Activated CD4-positive, alpha-beta T cell treated with anti-CD3 and anti-CD28 coated beads for 36 hours (primary cell): ENCODE measurements at places on chromosomes 7 and 10. TPM values are rescaled to one million over a fixed set of nuclear protein-coding genes. Genes with fewer than 3 reads are reported as not detected.

DNA sequence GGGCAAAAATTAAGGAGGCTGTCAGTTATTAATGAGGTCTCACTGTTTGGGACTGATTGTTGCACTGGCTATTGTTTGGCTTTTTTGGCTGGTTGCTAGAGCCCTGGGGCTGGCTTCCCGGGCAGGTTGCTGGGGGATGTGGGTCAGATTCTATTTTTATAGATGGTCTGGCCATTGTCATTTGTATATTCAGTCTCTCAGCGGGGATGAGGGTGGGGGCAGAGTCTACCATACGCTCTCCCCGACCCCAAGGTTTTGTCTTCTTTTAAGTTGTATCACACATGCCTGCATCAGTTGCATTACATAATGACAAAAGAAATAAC is 84.3 kb upstream of the GRB10 start:
- no peaks in the 10 kb centered on the region for H3K36me3 ChIP-seq
- no peak overlapping the region for H3K4me3 ChIP-seq
- H3K4me1 ChIP-seq = no peaks in the 10 kb centered on the region
- DNase-seq = no peak
- H3K27ac ChIP-seq = no peak overlapping the region

Gene THAP5
- total RNA-seq = 43.4 TPM

- no peak overlapping the region for H3K4me3 ChIP-seq
- H3K4me1 ChIP-seq = peaks cover 4% of the 10 kb centered on the region
- H3K27me3 ChIP-seq = no peaks in the 10 kb centered on the region
- no peak for DNase-seq
These were observed 15.8 kb downstream of the MMS19 start for GRCh38 chr10:97482381-97482780.

DNA sequence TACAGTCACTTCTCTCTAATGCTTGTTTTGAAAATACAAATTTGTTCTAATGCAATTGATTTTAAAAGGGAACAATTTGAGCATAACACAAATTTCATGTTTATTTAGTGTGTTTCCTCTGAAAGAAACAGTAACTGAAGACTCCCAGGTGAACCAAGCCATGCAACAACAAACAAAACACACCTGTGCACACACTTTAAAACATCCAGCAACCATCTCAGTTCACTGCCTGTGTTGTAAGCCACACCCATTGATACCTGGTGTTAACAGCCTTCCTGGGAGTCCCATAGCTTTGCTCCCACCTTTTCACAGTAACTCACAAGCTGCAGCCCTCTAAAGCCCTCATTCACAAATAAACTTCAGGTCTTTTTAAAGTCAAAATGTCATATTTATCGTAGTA is 89.3 kb downstream of the DOCK4 start:
- H3K27ac ChIP-seq = no peak overlapping the region
- no peaks in the 10 kb centered on the region for H3K4me1 ChIP-seq
- no peaks in the 10 kb centered on the region for H3K36me3 ChIP-seq
- no peak overlapping the region for H3K4me3 ChIP-seq

Gene CDK1
- 138 TPM for total RNA-seq

- no peak overlapping the region for H3K27ac ChIP-seq
- H3K36me3 ChIP-seq = no peaks in the 10 kb centered on the region
- no peak overlapping the region for H3K4me3 ChIP-seq
- DNase-seq = no peak
- H3K27me3 ChIP-seq = no peaks in the 10 kb centered on the region
These were observed 50.6 kb downstream of the NKX6-2 start for GRCh38 chr10:132735341-132735775.

DNA sequence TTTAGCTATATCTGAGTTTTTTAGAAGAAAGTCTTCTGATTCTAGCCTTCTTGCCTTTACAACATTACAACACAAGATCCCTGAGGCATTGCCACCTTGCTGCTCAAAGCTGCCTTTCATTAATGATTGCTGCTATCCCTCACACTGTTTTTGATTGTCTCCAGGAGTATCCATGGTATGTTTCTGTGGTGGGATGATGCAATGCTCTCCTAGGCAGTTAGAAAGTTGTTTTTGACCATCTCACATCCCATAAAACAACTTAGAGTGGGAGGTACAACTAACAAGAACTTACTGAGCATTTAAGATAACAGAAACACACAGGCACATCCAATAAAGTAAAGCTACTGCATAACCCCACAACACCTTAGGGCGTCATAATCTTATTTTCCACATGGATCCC is 1156.0 kb upstream of the LRRTM3 start:
- no peaks in the 10 kb centered on the region for H3K27me3 ChIP-seq
- DNase-seq = no peak
- no peaks in the 10 kb centered on the region for H3K36me3 ChIP-seq
- H3K4me3 ChIP-seq = no peak overlapping the region
- H3K27ac ChIP-seq = no peak overlapping the region
- H3K4me1 ChIP-seq = no peaks in the 10 kb centered on the region

Gene HMX2
- total RNA-seq = 0.18 TPM

Gene PLEKHS1
- total RNA-seq = 0.07 TPM

DNA sequence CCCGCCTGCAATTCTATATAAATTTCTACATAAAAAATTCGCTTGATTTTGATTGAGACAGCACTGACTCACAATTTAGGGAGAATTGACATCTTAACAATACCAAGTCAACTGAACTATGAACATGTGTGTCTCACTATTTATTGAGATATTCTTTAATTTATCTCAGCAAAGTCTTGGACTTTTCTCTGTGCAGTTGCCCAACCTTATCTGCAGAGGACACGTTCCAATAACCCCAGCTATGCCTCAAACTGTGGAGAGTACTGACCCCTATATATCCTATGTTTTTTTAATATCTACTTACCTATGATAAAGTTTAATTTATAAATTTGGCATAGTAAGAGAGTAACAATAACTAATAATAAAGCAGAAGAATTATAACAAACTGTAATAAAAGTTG is 69.4 kb upstream of the PIP4K2A start:
- no peaks in the 10 kb centered on the region for H3K27me3 ChIP-seq
- no peak overlapping the region for H3K4me3 ChIP-seq
- H3K27ac ChIP-seq = no peak overlapping the region
- H3K4me1 ChIP-seq = peaks cover 2% of the 10 kb centered on the region
- H3K36me3 ChIP-seq = no peaks in the 10 kb centered on the region

DNA sequence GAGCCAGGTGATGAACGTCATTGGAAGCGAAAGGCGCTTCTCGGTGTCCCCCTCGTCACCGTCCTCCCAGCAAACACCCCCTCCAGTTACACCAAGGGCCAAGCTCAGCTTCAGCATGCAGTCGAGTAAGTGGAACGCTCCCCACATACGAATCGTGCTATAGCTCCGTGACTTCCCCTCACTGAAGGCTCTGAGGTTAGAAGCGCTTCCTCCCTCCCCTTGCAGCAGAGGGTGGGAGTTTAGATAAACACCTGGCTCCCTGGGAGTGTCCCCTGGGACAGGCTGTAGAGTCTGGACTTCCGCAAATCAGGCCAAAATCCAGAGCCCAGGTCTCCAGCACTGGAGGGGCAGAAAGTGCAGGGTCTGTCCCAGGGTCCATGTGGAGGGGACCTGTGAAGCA is 105.0 kb upstream of the NPS start:
- no peaks in the 10 kb centered on the region for H3K4me1 ChIP-seq
- H3K27ac ChIP-seq = no peak overlapping the region
- no peak overlapping the region for H3K4me3 ChIP-seq
- no peaks in the 10 kb centered on the region for H3K36me3 ChIP-seq

DNA sequence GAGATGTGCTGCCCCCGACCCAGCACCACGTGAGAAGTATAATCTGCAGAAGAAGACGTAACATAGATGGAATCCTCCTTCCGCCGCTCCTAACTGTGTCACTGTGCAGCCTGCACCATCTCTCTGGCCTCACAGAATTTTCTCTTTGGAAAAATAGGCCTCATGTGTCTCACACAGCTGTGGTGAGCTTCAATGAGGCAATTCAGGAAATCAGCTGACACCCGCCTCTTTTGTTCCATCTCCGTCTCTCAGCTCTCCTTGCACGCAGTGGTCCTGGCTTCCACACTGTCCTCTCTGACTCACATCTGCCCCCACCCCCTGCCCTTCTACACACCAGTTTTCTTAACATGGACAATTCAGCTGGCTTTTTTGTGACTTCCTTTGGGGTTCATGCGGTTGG is 7.2 kb downstream of the C10orf90 start:
- H3K4me3 ChIP-seq = no peak overlapping the region
- H3K4me1 ChIP-seq = no peaks in the 10 kb centered on the region
- no peaks in the 10 kb centered on the region for H3K36me3 ChIP-seq
- peak; percentile 30 for DNase-seq
- no peak overlapping the region for H3K27ac ChIP-seq

Gene UROS
- total RNA-seq = 39.6 TPM

Gene SORCS1
- total RNA-seq = not detected

DNA sequence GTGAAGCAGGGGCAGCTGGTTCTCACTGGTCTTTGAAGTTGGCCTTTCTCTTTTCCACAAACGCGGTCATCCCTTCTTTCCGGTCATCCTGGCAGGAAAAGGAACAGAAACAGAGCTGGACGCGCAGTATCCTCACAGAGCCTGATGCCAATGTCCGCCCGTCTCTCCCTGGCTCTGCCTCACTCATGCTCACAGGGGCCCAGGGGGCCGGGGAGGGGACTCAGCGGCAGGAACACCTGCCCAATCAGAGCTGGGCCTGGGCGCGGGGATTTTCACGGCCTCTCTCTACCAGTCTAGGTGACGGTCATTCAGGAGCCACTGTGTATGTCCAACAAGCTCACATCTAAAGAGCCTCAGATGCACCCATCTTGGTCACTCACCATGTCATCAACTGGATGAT is 5.0 kb upstream of the FUOM start:
- no peaks in the 10 kb centered on the region for H3K27me3 ChIP-seq
- H3K4me1 ChIP-seq = peaks cover 3% of the 10 kb centered on the region
